ENCODE measurements at places on chromosomes 4 and X.

- no peak for DNase-seq
Observed at GRCh38 chr4:168588916-168589531, 92.2 kb downstream of the PALLD start.

GRCh38 chr4:102169345-102169744 lies 175.9 kb downstream of the SLC39A8 start:
- DNase-seq = no peak

DNA sequence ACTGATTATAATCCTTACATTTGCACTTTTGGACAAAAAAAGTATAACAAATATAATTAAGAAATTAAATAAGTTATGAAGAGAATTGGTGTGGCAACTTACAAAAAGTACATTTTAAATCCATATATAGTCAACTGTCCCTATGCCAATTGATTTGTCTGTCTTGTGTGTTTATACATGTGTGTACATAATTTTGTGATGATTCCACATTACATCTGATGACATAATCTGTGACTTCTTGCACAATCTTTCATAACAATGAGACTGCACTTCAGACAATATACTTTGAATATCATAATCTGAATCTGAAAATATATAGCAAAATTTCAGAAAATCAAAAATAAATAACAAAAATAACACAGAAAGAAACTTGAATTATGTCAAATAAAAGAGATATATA lies 953.4 kb downstream of the FAT4 start:
- no peak for DNase-seq

DNA sequence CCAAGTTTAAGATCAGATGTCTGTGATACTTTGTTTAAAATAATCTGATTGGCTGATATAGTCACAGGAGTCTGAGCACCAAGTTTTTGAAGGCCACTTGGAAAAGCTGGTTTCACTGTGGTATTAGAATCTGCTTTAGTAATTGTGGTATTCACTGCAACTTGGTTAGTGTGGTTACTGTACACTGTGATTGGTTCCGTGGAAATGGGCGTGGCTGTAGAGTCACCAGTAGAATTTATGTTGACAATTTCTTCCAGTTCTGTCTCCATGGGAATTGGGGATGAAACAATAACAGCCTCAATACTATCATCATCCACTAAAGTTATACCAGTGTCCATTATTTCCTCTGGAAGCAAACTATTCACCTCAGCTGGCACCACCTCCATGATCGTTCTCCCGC lies 26.2 kb downstream of the LIN54 start:
- DNase-seq = no peak

DNA sequence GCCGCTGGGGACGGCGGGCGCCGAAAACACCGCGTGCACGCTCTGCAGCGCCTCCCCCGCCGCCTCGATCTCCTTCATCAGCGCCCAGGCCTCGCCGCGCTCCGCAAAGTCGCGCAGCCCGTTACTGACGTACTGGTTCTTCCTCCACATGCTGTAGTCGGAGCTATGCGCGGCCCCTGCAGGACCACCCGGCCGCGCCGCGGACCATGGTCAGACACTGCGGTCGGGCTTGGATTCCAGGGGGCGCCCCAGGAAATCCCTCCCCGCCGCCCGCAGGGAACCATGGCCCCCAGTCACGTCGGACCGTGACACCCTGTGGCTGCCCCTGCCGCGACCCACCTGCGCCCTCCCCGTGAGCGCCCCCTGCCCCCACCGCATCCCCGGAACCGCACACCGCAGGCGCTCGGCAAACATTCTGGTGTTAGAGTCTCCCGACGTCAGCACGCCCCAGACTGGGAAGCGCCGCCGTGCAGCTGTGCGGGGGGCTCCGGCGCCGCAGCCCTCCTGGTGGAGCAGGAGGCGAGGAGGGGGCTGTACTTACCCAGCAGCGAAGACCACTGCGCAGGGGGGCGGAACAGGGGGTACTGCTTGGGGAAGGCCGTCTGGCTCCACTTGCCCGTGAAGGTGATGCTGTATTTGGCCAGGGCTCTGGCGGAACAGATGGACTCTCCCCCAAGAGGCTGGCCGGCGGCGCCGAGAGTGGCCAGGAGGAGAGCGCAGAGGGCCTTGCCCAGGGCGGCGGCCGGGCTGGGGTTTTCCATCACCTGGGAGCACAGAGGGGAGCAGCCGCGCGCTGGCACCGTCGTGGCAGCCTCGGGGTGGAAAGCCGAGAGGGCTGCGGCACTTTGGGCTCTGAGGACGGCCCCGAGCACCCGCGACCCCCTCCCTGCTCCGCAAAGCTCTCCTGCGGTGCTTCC lies 814 bp downstream of the SPON2 start:
- DNase-seq = no peak

DNA sequence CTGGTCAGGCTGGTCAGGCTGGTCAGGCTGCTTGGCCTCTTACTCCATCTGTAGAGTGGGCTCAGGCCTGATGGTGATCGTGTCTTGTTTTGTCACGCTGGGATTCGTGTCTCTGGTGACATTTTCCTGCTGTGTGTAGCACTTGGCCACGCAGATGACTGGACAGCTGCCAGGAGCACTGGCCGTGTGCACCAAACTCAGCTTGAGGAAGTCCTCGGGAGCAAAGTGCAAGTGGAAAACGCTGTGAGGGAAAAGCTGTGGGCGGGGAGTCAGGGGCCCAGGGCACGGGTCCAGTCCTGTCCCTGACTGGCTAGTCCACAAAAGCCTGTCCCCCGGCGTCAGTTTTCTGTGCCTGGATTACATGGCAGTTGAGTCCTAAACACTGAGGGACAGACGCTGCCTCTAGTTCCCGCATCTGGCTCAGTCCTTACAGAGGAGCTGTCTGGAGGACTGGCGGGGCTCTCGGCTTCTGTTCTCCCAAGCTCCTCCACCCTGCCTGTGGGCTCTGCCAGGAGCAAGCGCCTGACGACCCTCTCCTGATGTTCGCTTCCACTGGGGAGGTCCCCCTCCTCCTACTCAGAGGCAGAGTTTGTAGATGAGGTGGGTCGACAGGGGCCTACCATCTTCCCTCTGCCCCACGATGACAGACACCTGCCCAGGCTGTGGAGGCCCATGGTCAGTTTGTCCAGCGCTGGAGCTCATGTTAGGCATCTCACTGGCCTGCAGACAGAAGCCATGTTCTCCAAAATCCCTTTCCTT lies 35.9 kb upstream of the GRPEL1 start:
- DNase-seq = no peak

GRCh38 chr4:4810092-4810774 lies 49.2 kb upstream of the MSX1 start:
- DNase-seq = no peak

GRCh38 chrX:97398030-97398551 lies 514.4 kb downstream of the RPA4 start:
- DNase-seq = no peak

Data from activated CD4-positive, CD25-positive, alpha-beta regulatory T cell (primary cell).